Stimulated activated naive CD8-positive, alpha-beta T cell treated with anti-CD3 and anti-CD28 coated beads, Interleukin-15, Interleukin-2, amounts not matched to agents 100 U/mL and 50 U/mL, for 24 hours (primary cell): ENCODE measurements at places on chromosomes 16 and 17.
A peak's percentile ranks its signal among the peaks of the same experiment; 100 is the strongest.

DNA sequence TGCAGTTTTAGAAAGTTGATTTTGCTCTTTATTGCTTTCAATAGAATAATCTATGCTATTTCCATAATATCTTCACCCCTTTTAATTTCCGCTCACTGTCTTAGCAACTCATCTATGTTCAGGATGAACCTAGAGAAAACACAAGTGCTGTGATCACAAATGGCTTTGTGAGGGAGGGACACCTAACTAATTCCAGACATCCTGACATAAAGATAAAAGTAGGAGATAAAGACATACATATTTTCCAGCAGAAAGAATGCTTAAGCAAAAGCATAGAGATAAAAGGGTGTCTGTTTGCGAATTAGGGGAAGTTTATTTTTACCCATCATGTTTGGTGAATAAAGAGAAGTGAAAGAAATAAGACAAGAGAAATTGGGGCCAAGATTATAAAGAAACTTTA is 254.2 kb downstream of the KCNJ2 start:
- no peak for DNase-seq

DNA sequence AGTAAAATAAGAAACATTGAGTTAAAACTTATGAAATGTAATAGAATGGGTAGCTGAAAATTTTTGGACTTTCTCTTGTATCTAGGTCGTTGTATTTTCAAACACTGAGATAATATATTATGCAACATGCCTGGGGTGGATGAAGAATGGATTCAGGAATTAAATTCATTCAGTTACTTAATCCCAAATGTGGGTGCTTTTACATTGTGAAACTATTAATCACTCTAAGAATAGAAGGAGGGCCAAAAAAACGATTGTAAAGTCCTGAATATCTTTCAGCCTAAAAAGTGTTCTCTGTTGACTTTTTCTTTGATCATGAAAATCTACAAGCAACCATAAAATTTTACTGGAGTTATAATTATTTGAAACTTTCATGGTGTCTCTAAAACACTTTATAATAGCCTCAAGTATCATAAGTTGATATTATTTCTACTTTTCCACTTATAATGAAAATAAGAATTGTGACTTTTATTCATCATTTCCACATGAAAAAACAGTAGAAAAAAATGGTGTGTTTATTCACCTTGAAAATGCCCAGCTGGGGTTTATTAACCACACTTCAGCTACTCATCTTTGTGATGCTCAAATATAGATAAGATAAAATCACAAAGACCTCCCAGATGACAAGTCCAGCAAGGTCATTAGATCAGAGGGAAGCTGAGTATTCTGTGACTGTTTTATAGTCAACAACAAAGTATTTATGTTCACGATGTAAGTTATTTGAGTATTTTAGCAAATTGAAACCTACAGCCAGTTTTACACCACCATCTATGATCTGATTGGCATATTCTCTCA is 619.9 kb upstream of the SOX9 start:
- no peak for DNase-seq

- no peak for DNase-seq
Observed at GRCh38 chr17:74314877-74315276, 11.1 kb upstream of the KIF19 start.

DNA sequence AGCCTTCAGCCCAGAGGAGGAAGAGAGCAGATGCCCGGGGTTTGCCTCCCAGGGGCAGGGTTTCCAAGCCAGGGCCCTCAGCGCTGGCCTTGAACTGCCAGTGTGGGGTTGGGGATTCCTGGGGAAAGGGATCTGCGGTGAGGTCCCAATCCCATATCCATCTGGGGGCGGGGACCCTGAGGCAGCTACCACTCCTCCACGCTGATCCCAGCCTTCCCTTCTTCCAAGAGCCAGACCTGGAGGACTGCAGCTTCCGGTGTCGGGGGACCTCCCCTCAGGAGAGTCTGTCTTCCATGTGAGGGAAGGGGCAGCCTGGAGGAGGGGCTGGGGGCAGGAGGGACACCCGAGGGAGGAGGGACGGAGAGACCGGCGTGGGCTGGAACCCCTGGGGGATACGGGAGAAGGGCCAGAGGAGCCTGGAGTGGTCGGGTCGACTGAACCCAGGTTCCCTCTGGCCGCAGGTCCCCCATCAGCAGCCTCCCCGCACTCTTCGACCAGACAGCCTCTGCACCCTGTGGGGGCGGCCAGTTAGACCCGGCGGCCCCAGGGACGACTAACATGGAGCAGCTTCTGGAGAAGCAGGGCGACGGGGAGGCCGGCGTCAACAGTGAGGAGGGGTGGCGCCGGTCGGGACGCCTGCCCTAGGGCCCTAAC is 10.7 kb upstream of the CISD3 start:
- DNase-seq: no peak

DNA sequence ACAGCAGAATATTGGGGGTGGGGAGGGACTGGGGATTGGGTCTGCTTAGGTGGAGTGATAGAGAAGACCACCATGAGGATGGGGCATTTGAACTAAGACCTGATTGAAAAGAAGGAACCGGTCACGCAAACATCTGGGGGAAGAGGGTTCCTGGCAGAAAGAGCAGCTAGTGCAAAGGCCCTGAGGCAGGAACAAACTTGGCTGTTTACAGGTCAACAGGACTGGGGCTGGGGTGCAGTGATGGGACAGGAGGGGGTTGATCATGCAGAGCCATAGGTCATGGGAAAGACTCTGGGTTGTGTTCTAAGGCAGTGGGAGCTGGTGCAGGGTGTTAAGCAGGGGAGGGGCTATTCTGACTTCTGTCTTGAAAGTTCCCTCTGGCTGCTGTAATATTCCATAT is 1.9 kb downstream of the DRG2 start:
- no peak for DNase-seq

DNA sequence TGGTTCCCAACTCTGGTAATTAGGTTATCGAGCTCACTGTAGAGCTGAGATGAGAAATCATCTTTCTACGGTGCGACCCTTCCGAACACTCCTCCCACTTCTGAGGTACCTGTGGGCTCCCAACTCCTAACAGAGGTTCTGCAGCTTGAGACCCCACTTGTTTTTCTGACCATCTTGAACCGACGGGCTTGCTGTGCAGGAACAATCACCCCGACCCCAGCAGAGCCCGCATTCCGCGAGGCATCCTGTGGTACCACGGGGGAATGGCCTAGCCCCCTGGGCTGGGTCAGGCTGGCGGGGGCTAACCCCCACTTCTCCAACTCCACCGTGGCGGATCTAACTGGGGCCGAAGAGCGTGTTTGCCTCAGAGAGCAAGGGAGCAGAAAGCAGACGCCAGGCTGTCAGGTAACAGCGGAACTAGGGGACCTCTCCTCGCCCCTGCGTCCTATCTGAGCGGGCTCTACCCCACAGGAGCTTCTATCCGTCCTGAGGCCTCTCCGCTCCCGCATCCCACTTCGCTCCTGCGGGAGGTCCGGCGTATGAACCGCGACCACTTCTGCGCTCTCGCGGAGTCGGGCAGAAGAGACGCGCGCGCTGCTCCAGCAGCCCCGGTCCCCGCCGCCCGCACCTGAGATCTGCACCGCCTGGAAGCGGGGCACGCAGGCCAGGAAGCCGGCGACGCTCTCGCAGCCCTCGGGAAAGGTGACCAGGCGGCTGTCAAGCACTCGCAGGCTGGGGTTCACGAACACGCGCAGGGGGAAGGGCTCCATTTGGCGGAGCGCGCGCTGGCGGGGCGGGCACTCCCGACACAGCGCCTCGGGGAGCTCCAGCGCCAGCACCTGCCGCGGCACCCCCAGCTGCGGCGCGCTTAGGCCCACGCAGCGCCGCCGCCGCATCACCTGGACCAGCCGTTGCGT is 761 bp downstream of the PDF start:
- DNase-seq: peak; percentile 50

DNA sequence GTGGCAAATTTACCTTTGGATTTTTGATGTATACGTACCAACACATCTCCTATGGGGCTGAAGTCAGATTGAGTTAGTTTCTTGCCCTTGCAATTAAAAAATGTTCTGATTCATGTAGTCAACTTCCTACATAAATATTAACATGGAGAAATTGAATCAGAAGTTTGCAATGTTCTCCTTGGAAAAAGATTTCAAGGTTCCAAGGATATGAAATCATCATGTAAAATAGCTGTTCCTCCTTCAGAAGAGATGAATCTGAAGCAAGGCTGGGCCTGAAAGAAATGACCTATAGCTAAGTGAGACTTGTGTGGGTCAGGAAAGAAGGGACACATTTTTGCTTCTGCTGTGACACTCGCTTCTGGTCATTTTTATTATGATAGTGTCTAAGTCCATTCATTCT is 131.7 kb downstream of the RGS9 start:
- no peak for DNase-seq

GRCh38 chr17:79948406-79948944 is 87.2 kb downstream of the TBC1D16 start:
- no peak for DNase-seq

DNA sequence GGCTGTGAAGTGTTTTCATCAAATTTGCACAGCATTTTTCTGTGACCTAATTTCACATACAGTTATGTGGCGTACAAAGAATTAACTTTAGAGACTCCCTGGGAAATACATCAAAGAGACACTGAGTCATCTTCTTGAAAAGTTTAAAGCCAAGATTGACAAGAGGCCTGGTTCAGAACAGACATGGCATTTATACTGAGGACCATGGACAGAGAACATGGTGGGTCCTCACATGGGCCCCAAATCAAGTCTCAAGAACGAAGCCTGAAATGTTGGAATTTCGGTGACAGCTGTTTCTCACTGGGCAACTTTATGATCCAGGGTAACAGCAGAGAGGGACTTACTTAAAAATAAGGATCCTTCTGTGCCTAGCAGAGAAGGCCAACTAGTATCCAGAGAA is 311.5 kb upstream of the KCNJ16 start:
- DNase-seq: no peak

DNA sequence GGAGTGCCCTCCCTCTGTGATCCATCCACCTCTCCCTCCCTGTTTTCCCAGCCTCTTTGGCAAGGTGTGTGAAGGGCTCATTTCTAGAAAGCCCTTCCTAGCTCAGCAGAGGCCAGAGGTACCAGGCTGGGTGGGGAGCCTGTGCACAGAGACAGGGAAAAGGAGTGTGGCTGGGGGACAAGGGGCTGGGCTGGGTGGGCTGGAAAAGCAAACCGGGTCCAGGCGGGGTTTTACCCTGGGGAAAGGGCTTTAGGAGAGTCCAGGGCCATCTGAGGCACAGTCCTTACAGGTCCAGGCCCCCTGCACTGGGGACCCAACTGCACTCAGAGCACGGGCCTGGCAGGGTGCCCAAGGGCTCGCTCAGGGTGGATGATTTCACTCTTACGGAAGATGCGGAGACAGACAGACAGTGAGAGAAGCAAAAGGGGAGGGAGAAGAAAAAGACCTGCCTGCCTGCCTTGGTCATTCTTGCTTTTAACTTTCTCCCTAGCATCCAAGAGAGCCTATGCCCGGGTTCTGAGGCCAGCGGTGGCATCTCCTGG is 7.0 kb downstream of the CRHR1 start:
- no peak for DNase-seq

DNA sequence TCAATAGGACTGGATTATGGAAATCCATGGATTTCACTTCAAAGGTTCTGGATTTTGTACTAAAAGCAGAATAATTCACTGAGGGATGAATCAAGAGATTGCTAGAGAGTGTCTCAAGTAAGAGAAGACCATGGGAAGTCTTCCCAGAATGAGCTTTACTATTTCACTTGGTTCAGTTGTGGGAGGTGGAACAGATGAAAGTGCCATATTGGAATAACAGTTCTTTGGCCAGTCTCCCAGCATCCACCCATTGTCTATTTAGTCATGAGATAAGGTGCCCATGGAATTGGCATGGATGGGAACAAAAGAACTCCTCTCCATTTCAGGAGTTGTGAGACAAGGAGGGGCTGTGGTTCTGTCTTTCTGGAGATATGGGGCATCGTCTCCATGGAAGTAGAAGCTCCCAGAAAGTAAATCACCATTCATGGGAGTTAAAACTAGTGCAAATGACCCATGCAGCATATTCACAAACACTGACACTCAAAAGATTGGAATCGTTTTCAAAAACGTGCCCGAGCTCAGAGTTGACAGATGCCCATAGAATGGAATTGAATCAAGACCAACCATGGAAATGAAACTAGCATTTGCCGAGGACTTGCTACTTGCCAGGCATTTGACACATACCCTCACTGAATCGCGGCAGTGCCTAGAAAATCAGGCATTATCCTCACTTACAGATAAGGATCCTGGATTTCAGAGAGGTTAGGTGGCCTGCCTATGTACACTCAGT is 36.2 kb upstream of the CLEC3A start:
- no peak for DNase-seq

DNA sequence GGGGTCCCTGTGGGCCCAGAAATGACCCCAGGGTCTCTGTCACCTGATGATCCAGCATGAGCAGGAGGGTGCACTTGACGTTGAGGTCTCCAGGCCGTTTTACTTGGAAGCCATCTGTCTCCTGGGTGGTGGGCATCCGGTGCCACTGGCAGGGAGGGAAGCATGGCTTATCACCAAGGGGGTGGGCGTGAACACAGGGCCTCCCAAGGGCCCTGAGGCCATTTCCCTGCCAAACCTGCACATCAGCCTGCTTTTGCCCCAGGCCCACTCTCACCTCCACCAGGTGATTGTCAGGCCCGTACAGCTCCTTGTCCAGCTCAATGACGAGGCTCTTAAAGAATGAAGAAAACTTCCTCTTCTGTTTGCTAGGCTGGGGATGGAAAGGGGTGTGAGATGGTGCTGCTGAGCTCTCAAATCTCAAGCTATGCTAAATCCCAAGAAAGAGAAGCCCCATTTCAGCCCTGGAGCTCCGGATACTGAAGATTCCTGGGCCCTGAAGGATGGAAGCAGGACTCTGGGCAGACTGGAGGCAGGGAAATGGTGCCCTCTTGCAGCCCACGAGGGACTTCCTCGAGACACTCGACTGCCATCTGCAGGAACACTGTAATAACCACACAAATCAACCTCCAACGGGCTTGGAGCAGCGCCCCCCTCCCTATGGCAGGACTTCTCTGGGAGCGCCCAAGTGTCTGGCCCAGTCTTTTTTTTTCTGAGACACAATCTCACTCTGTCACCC is 7.1 kb upstream of the FTSJ3 start:
- DNase-seq: peak; percentile 69

GRCh38 chr16:19236561-19237209 is 48.8 kb upstream of the CLEC19A start:
- DNase-seq: no peak

- no peak for DNase-seq
Observed at GRCh38 chr17:81028506-81028858, 6.5 kb upstream of the BAIAP2 start.

DNA sequence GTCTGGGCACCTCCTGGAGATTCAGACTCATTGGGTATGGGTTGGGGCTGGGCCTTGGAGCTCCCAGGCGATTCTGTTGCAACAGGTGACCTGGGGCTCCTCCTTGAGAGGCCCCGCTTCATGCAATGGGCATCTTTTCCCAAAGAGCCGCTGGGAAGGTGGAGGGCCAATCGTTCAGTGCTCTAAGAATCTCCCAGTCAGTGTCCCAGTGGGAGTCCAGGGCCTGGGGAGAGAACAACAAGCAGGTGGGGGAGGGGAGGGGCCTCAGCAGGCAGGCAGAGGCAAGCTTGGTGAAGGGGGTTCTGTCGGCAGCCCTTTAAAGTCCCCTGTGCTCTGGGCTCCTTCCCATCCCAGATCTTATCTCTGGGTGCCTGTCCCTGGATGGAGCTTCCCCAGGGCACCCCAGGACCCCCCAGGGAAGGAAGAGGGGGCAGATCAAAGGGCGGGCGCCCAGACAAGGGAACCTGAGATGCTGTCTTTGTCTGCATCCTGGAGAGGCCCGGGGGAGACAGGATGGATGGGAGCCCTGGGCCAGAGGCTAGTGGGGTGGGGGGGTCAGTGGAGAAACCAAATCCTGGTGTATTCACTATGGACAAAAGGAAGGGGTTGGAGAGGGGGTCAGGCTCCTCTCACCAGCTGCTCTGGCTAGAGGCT is 30.5 kb upstream of the NXPH3 start:
- DNase-seq: no peak

- DNase-seq: no peak
Observed at GRCh38 chr17:20095336-20096080, 86.3 kb downstream of the SPECC1 start.
